ENCODE measurements at places on chromosomes 6 and 20.

DNA sequence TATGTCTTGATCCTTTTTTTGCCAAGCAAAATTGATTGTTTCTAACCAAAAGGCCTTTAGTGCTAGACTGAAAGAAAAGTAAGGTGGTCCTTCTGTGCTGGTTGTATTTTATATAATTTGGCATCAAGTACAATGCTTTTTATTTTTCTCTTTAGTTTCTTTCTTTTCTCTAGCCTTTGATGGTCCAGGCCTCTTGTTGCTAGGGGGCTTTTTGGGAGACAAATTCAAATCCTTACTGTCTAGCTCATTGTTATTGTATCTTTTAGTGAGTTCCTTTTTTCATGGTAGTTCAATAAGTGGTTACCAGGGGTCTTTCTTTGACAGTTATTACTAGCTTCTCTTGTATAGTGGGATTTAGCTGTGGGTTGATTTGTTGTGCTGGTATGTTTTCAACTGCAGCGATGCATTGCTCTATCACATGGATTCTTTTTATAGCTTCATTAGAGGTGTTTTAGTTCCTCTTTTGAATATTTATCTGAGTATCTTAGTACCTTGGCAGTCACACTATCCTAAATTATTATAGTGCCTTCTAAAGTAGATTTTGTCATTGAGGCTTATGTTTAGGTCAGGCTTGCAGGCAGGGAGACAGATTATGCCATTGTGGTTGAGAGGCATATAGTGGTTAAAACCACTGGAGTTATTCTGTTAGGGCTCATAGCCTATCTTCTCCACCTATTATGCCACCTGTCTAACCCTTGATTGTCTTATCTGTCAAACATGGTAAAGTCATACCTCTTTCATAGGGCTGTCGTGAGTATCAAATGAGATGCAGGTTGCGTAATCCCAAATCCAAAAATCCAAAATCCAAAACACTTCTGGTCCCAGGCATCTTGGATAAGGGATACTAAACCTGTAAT is 49.5 kb downstream of the KCNS1 start:
- no peak for DNase-seq

DNA sequence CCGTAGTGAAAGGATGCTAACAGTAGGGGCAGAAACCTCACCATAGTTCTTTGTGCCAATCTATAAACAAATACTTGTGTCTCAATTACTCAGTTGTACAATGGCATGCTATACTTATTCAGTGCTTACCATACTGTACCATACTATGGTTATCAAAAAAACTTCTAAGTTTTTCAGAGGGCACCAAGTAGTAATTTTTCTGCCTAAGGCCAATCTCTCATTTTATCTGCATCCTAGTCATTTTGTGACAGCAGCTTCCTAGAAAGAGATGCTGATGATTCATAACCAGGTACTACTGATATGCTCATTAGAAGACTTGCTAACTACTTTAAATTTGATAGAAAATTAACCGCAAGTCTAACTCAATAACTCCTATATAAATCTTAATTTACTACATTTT is 42.9 kb downstream of the TMEM244 start:
- no peak for DNase-seq

GRCh38 chr20:44142413-44142812 is 44.6 kb downstream of the JPH2 start:
- no peak for DNase-seq

- no peak for DNase-seq
Observed at GRCh38 chr20:14245368-14245970, 91.9 kb downstream of the FLRT3 start.

GRCh38 chr20:13809373-13809772 is 24.5 kb downstream of the NDUFAF5 start:
- DNase-seq = no peak

DNA sequence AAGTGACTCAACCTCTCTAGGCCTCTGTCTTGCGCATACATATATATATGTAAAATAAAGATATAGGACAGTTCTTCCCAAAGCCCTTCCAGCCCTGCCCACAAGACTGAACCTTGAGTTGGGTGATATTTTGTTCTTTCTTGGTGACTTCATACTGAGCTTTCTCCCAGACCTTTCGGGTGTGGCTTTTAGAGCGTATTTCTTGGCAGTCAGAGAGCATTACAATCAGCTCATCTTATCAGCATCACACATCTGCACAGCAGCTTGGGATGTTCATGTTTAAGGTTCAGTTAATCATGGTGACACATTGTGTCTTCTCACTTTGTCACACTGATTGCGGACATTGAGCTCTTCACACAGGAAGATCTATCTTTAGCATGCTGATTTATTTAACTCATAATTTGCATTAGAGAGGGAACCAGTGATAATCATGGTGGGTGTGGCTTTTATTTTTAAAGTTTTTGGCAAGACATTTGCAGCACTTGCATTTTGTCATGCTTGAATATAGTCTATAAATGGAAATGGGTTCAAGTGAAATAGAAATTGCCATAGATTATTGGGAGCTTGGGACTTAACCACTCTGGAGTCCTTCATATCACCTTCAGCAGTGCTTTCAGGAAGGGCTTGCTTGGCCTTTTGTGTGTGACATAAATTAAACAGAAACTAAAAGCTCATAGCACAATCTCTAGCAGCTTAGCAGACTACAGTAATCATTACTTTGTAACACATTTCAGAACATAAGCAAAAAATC is 8.3 kb downstream of the KIF3B start:
- no peak for DNase-seq

DNA sequence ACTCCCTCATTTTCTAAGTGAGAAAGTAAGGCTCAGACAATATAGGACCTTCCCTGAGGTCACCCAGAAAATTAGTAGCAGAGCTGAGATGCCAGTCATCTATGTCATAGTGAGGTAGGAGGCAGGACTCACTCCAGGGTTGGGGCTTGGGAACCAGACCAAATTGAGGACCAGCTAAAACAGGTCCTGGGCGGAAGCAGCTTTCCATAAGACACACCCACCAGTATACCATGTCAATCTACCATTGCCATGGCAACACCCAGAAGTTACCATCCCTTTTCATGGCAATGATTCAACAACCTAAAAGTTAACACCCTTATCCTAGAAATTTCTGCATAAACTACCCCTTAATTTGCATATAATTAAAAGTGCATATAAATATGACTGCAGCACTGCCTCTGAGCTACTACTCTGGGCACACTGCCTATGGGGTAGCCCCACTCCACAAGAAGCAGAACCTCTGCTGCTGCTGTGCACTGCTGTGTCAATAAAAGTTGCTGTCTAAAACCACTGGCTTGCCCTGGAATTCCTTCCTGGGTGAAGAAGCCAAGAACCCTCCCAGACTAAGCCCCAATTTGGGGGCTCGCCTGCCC is 30.3 kb upstream of the OCSTAMP start:
- no peak for DNase-seq

DNA sequence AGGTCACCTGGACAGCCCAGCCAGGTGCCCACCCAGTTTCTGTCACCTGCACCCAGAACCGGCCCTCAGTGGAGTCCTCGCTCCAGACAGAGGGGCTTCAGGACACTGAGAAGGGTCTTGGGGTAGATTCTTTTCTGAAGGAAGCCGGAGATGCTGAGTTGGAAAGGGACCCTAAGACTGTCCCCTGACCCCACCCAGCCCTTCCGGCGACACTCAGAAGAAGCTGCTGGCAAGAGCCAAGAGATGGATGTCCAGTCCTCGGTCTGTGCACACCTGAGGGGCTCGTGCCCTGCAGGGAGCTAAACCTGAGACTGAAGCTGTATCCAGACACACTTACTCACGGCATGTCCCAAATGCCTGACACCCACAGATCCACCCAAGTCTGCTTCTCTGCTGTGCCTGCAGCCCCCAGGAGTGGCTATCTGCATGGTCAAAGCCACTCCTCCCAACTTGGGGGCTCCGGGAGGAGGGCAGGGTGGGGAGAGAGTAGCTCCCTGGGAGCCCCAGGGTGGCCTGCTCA is 20.2 kb downstream of the NTSR1 start:
- no peak for DNase-seq

Measured in NCI-H187 (cell line).